ENCODE measurements at places on chromosomes 4 and X.
A peak's percentile ranks its signal among the peaks of the same experiment; 100 is the strongest.

DNA sequence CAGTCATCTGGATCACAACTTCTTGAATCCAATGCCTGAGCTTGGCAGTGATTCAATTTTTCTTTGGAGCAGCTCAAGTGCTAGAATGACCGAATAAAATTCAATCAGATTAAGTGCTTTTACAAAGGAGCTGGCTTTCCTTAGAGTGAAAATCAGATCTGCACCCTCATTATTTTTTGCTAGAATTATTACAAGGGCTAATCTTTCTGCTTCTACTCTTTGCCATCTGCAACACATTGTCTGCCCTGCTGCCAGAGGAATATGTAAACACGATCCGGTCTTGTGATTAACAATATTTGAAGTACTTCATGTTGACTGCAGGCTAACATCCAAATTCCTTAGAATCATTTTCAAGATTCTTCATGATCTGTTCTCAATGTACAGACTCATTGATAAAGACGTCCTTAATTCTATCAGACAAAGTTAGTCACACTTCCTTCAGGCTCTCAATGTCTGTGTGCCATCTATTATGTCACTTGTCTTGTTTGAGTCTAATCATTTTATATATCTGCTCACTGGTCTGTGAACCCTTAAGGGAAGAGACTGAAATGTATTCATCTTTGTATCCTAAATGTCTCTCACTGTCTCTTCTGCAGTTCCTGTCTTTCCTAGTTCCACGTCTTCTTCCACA is 531.2 kb downstream of the GALNTL6 start:
- DNase-seq, result no peak

DNA sequence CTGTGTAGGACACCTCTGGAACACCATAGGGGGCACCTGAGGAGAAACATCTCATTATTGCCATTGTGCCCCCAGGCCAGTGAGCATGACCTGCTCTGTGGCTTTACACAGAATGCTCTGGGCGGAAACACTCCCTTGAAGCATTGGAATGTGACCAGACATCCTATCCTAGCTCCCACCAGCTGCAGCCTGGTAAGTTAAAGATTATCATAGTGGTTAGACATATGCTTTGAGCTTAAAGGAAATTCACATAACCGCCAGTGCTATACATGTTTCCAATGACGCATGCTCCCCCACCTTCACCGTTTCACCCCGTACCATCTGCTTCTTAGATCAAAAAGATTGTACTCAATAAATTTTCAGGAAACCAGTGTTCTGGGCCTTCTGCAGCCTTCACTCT is 217.7 kb upstream of the CENPE start:
- no peak for DNase-seq

- no peak for DNase-seq
Measured at GRCh38 chr4:15012017-15012788, 9.9 kb downstream of the CPEB2 start.

GRCh38 chrX:126770179-126770578 is 49.4 kb upstream of the PRR32 start:
- DNase-seq, result no peak

- no peak for DNase-seq
Measured at GRCh38 chr4:2194496-2194895, 47.4 kb downstream of the HAUS3 start.

- peak; percentile 52 for DNase-seq
Measured at GRCh38 chrX:101617211-101618191, at the start of gene ARMCX6. ARMCX6 (minus strand) TSS chrX:101618000; CDS start chrX:101616620, 1,380 bp downstream.

DNA sequence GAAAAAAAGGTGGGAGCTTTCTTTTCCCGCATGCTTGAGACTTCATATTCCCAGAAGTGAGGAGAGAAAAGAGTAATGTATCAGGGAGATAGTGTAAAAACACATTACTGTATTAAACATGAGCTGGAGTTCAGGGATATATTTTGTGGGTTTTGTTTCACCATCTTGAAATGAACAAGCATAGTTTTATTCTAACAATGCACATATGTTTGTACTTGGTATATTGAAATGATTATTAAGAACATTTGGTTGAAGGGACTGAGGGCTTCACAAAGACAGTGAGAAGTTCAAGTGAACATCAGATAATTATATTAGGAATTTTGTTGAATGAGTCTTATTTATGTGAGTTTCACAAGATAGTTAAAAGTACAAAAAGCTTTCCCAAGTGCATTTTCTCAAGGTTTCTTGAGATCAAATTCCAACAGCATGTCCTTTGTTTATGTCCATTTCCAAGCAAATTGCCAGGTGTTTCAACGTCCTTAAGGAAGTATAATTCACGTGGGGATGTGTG is 368.8 kb downstream of the ANKRD50 start:
- no peak for DNase-seq

Measured in stimulated activated CD8-positive, alpha-beta memory T cell treated with anti-CD3 and anti-CD28 coated beads, Interleukin-7, amount 100 ng/mL, for 1 hour (primary cell).